ENCODE measurements at places on chromosomes 12 and 14.

- no peak for DNase-seq
These were observed 152.4 kb upstream of the ATP2B1 start for GRCh38 chr12:89861086-89861485.

DNA sequence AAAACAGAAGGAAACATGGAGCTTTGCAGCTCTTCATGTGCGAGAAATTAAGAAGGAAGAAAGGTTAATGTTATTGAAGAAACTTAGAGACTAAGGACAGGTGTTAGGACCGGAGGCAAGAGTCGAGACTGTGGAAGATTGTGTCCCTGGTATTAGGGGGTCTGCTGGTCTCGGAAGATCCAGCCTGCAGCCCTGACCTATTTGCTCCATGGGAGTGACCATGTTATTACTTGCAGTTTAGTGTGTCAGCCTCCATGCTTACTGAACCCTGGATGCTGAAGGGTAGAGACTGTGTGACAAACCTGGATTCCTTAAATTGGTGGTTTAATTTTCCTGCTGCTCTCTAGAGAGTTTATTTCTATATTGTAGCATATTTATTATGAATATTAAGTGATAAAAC is 580.6 kb downstream of the NOVA1 start:
- DNase-seq, result no peak

DNA sequence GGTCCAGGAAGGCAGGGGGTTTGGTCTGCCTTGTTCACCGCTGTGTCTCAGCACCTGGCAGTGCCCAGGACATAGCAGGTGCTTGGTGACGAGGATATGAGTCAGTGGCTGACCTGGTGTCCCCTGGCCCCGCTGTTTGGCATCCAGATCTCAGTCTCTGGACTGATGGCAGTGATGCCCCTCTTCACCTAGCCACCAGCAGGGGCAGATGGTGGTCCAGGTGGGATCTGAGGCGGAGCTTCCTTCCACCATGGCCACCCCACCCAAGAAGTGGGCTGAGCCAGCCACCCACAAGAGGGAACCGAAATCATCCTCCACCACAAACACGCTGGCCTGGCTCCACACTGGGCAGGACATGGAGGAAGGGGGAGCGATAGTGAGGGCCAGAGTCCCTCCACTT is 16.1 kb upstream of the SH2B3 start:
- no peak for DNase-seq

DNA sequence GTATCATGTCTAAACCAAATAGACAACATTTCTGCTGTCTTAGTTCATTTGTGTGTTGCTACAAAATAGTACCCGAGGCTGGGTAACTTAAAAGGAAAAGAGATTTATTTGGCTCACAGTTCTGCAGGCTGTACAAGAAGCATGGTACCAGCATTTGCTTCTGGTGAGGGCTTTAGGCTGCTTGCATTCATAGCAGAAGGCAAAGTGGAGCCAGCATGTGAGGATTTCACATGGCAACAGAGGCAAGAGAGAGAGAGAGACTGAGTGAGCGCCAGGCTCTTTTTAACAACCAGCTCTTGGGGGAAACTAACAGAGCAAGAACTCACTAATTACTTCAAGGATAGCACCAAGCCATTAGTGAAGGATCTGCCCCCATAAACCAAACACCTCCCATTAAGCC is 271.4 kb upstream of the SRRM4 start:
- no peak for DNase-seq

DNA sequence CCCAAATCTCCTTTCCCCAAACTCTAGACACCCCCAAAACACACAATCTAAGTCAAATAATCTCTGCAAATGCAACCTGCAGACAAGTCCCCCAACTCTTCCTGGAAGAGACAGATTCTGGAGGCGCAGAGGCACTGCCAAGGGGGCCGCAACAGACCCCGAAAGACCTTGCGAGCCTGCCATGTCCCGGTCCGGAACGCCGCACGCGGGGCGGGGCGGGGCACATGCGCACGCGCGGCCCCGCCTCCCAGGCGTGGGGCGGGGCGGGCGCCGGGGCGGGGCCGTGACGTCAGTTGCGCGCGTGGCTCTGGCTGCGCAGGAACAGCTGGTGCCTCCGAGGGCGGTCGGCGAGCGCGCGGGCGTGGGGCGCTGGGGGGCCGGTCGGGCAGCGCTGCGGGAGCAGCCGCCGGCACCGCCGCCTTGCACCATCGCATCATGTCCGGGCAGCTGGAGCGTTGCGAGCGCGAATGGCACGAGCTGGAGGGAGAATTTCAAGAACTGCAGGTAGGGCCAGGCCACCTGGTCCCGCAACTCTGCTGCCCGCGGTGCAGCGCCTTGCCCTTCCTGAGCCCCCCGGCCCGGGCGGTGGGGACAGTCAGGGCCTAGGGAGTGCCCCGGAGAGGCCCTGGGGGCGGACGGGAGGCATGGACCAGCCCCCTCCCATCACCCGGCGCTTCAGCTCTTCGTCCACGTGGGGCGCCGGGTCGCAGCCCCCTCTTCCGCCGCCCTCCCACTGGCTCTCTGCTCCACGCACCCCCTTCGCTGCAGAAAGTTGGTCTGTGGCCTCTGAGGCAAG is at the start of gene TMEM120B:
TMEM120B (plus strand) TSS at position 292 of the 796 bp plus-strand sequence; CDS start at position 436, 144 bp downstream.
- peak; percentile 75 for DNase-seq

All from stimulated activated CD8-positive, alpha-beta memory T cell treated with anti-CD3 and anti-CD28 coated beads, Interleukin-12 subunit alpha, Interleukin-12 subunit beta, amount 100 ng/mL, for 4 hours (primary cell).